ENCODE measurements at places on chromosomes 2 and 18. TPM values are rescaled to one million over a fixed set of nuclear protein-coding genes. Genes with fewer than 3 reads are reported as not detected.

Gene CYP27A1
- total RNA-seq: 0.18 TPM

Gene VWA3B
- total RNA-seq: 0.12 TPM

Gene HMSD
- 0.03 TPM for total RNA-seq

Gene MYL1
- not detected for total RNA-seq
